Stimulated activated CD4-positive, alpha-beta T cell treated with anti-CD3 and anti-CD28 coated beads, Interleukin-4, amount 100 ng/mL, for 48 hours (primary cell): ENCODE measurements at places on chromosomes 2 and 18.

DNA sequence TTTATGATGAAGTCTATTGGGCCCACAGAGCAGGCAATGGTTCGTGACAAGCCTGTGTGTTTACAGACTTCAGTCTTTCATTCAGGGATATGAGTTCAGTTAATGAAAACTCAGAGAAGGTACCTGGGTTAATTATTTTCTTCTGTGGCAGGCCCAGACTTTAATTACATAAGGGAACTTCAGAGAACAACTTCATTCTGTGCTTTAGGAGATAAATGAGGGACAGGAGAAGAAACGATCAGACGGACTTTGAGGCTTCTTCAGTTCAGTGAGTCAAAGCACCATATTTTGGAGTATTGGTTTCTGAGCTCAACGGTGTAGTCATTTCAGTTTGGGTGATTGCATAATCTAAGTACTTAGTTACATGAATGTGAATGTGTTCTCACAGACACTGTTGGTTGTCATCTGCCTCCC lies 203.0 kb upstream of the KCNJ3 start:
- DNase-seq: no peak

DNA sequence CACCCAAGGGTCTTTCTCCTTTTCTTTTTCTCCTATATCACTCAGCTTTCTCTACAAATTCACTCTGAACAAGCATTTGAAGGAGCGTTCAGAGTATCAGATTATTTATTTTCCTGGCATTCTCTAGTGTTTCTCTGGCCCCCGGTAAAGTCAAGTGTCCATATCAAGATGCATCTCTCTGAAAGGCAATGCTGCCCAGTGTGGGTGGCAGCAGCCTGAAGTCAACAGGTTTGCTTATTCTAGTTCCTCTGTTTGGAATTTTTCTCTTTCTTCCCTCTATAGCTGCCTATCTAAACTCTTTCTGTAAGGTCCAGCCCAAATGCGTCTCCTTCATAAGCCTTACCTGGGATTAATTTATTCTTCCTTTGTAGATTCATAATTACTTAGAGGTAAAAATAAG lies 526.2 kb upstream of the TNP1 start:
- no peak for DNase-seq

DNA sequence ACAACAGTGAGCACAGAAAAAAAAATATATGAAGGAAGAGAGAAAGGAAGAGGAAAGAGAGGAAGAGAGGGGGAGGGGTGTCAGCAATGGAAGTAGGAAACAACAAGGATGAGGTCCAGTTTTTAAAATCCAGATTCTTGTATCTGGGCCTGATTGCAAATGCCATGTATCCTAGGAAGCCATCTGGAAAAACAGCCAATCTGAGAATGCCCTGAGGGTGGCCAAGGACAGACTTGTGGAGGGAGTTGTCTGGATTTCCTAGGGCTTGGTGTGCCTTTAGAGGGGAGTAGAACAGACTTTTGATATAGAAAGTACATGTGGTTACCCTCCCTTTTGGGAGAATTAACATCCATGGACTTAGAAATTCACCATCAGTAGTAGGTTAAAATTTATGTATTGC lies 47.1 kb downstream of the PRKCE start:
- DNase-seq: no peak

- DNase-seq: no peak
Measured at GRCh38 chr2:28991021-28991420, 9.9 kb downstream of the TOGARAM2 start.

DNA sequence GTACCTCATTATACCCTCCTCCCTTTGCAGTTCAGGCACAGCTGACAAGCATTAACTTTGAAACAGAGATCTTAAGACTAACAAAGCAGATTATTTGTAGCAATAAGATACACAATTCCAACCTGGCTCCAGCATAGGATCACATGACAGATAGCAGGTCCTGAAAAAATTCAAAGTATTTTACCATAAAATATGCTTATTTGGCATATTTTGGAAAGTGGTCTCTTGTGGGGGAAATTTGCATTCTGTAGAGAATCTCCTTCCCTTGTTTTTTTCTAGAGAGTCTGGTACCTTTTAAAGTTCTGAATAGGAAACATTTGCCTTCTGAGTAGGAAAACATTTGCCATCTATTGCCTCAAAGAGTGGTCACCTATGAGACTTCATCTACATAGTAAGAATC lies 212.8 kb upstream of the SH3BP4 start:
- DNase-seq: no peak

GRCh38 chr2:58293056-58293455 lies 51.9 kb upstream of the FANCL start:
- no peak for DNase-seq

GRCh38 chr18:23540867-23541266 lies 37.6 kb downstream of the RMC1 start:
- DNase-seq: no peak

DNA sequence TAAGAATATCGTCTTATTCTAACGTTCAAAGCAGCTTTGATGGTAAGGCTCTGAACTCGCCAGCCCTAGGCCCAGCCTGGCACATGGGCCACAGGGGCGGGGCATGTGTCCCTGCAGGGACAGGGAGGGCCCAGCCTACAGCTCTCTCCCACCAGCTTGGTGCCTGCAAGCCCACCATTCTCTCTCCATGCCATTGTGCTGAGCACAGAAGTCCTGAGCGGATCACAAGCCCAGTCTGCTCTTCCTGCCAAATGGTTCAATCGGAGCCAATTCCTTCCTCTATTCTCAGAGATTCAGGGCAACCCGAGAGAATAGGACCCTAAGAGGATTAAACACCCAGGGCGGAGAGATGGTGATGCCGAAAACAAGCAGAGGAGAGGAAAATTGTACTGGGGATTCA lies 50.3 kb upstream of the APCDD1 start:
- no peak for DNase-seq

GRCh38 chr2:37689751-37690150 lies 18.3 kb upstream of the CDC42EP3 start:
- no peak for DNase-seq
